ENCODE measurements at places on chromosomes 5 and 9. TPM values are rescaled to one million over a fixed set of nuclear protein-coding genes. Genes with fewer than 3 reads are reported as not detected.

DNA sequence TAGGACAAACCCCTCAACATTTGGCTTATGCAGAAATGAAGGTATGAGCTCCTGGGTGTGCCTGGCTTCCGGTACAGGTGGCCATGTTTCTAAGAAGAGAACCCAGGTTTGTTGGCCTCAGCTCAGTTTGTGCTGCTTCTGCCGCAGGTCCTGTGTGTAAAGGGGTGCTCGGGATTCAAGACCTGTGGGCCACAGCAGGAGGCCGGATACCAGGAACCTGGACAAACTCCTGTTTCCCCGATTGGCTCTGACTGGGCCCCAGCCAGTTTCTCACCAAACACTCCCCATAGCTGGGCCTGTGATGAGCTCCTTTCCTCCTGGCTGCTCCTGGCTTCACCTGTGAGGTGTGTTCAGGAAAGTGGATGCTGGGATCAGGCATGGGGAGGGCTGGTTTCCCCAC is 271.2 kb upstream of the IRX2 start:
- DNase-seq = no peak

- no peak for DNase-seq
These were observed 358.8 kb upstream of the TRPC7 start for GRCh38 chr5:136724161-136724560.

- DNase-seq = no peak
These were observed 17.1 kb downstream of the CTNNA1 start for GRCh38 chr5:138770291-138770690.

Gene AK1
- 61.1 TPM for total RNA-seq

Gene MEGF10
- 0.02 TPM for total RNA-seq

DNA sequence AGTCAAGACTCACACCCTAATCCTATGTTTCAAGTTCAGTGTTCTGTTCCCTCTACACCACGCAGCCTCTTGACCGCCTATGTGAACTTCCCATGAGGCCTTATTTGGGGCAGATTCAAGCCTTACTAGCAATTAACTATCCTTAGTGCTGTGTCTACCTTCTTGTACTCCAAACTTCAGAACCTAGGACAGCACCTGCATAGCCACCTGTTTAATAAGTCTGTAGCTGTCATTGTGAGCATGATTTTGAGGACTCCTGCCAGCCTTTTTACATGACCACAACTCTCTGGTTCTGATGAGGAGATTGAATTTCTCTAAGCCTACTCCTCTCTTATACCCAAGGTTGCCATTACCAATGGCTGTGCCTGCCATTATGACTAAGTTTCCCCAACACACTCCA is 50.8 kb upstream of the PCSK1 start:
- DNase-seq = peak; percentile 12

GRCh38 chr9:3857673-3858072 is 331.9 kb upstream of the RFX3 start:
- DNase-seq = no peak

GRCh38 chr5:59299006-59299405 is 594.5 kb downstream of the PDE4D start:
- DNase-seq = no peak

Gene GPR151
- total RNA-seq = not detected
